ENCODE measurements at places on chromosomes 3 and 15.

- no peak for DNase-seq
These were observed 160.4 kb downstream of the UACA start for GRCh38 chr15:70602834-70603560.

DNA sequence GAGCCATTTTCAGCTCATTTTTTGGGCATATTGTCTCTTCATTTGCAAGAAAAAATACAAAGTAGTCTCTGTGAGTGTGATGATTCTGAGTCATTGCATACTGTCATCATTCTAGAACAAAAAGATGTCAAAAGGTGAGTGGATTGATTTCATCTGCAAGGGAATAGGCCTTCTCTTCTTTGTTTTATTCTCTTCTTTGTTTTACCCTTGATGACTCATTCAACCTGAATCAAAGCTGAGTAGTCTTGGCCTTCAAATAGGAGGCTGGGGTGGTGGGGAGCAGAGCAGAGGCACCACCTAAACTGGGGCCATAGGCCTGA, 25.4 kb downstream of the CYP19A1 start:
- DNase-seq: no peak

- DNase-seq: no peak
These were observed 43.6 kb downstream of the HMG20A start for GRCh38 chr15:77464129-77464865.

- DNase-seq: no peak
These were observed 152.8 kb upstream of the BHLHE40 start for GRCh38 chr3:4826237-4827100.

DNA sequence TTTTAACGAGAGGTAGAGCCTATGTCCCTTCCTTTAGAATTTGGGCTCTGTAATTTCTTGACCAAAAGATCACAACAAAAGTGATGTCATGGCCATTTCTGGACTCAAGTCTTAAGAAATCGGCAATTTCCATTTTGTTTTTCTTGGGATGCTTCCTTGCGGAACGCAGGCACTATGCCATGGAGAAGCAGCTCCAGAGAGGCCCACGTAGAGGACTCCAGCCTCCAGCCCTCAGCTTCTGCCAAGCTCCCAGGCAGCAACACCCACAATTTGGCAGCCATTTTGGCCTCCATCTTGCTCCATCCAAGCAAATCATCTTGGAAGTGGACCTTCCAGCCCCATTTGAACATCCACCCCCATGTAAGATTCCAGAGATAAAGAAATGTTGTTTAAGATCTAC, 6.0 kb upstream of the GPD1L start:
- DNase-seq: no peak

GRCh38 chr3:58049143-58049785, 41.0 kb downstream of the FLNB start:
- DNase-seq: no peak

DNA sequence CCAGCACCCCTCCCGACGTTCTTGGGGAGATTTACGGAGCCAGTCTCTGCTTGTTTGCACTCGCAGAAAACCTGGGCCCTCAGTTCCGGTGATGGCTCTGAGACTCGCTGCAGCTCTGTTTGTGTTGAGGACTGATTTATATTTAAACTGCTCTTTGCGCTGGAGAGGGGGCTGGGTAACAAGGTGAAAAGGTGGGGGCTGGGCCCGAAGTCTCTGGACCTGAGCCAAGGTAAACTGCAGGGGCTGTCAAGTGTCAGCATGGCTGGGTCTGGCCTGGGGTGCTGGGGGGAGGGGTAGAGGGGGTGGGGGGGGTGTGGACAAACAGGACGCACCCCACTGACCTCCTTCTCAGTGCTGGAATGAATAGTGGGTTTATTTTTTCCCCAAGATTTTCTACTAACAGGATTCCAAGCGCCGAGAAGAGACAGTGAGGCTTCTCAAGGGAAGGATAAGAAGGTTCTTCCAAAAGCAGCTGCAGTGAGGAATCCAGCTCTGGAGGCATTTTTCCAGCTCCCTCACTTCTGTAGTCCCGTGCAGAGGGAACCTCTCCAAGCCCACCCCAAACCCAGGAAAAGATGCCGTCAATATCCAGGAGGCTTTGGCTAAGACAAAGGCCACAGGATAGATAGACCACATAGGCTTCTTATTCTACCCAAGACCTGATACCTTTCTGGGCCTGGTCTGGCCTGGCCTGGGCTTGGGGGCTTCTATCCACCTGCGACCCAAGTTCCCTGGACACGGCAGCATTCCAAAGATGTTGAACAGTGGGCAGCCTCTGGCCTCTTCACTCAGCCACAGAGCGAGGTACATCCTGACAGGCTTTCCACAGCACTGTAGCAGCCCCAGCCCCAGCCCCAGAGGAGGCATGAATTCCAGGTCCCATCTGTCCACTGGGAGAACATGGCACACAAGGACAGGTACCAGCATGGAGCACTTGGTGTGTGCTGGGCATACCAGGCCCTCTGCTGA, 938 bp upstream of the SLCO2A1 start:
- DNase-seq: no peak

DNA sequence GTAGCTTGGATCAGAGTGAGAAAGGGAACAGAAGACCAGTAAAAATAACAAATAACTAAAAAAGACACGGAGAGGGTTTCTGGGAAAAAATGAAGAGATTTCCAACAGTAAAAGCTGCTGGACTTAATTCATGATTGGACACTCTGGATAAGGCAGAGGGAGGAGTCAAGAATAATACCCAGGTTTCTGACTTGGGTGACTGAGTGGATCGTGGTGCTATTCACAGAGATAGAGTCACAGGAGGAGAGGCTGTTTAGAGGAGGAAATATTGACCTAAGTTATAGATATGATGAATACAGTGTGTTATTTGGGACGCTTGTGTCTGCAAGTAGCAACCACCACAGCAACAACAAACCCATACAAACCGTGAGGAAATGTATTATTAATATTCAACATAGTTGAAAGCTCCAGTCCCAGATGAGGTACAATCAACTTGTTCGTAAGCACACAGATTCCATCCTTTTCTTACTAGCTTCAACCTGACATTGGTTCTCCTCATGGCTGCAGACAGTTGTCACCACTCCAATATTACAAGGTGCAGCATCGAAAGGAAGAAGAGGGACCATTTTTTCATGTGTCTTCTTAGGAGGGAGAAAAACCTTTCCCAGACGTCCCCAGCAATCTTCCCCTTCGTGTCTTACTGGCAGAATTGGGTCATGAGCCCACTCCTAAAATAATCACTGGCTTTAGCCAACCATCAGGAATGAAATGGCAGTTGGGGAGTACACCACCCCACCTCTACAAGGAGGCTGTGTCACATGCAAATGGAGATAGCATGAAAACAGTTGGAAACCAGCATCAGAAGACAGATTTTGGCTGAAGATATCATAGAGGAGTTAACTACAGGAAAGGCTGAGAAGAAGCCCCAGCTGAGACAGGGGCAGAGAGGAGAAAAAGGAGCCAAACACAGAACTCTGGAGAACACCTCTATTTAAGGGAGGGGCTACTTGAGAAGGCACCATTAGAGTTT, 387.8 kb downstream of the SHQ1 start:
- DNase-seq: no peak

GRCh38 chr15:90773485-90773884, 56.3 kb downstream of the BLM start:
- no peak for DNase-seq

GRCh38 chr3:125231895-125232294, 19.3 kb upstream of the SLC12A8 start:
- no peak for DNase-seq

DNA sequence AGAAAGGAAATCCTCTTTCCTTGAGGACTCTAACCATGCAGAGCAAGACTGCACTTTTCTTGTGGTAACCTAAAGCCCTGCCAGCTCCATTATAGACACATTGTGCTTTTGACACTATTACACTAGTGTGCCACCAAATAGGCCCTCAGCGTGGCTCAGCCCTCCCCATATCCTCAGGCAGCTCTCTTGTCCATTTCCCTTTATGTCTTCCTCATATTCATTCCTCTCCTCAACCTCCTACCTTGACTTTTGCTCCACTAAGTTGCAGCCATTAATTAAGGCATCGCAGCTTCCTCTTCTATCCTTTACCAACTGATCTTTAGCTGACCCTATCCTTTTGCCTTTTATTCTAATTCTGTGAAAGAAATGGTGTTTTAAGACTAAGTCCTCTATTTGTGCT, 3.7 kb downstream of the ATG7 start:
- DNase-seq: no peak

- DNase-seq: no peak
These were observed 63.1 kb upstream of the ATP13A3 start for GRCh38 chr3:194549853-194550252.

GRCh38 chr3:10780922-10781321, 35.1 kb upstream of the SLC6A11 start:
- no peak for DNase-seq

GRCh38 chr3:189455009-189455408, 176.2 kb upstream of the TP63 start:
- DNase-seq: no peak

DNA sequence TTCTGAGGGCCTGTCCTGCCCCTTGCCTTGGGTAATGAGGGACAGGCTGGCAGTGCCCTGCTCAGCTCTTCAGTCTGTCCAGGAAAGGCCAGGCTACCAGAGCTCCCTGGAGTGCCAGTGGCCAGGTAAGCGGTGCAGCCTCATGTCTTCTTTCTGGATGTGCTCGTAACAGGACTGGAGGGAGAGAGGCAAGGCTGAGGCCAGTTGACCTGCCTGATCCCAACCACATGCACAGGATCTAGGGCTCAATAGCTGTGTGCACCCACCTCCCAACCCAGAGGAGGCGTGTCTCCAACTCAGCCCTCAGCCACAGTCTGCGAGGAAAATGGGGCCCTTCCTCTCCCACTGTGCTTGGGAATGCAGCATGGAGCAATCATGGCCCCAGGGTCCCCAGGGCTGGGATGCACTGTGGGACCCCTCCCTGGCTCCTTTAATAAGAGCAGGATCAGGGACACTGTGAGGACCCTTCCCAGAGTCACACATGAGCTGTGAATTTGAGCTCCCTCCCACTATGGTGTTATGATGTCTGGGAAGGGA, 22.5 kb downstream of the ALS2CL start:
- DNase-seq: no peak

- no peak for DNase-seq
These were observed at the start of gene SPRED1 for GRCh38 chr15:38252481-38253350. SPRED1 (plus strand) TSS chr15:38252836; CDS start chr15:38253186, 350 bp downstream.

- DNase-seq: no peak
These were observed 46.7 kb downstream of the SLC9C1 start for GRCh38 chr3:112247350-112247749.

GRCh38 chr15:80010131-80010673, 39.2 kb upstream of the BCL2A1 start:
- no peak for DNase-seq

DNA sequence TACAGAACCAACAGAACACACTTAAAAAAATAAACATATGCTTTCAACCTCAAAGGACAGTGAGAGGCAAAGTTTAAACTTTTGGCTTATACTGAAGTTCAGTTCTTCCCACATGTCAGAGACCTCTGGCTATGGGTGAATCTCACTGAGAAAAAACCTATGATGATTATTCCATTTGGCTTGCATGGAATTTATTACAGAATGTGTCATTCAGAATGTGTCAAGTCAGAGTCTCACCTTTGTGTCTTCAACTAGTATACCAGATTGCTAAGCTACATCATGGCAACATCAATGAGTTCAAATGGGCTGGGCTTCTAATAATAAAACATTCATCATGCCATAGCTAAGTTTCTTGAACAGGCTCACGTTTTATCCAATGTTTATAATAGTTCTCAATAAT, 987.0 kb downstream of the NTRK3 start:
- no peak for DNase-seq

- DNase-seq: no peak
These were observed 3.2 kb upstream of the PGPEP1L start for GRCh38 chr15:99010768-99011167.

DNA sequence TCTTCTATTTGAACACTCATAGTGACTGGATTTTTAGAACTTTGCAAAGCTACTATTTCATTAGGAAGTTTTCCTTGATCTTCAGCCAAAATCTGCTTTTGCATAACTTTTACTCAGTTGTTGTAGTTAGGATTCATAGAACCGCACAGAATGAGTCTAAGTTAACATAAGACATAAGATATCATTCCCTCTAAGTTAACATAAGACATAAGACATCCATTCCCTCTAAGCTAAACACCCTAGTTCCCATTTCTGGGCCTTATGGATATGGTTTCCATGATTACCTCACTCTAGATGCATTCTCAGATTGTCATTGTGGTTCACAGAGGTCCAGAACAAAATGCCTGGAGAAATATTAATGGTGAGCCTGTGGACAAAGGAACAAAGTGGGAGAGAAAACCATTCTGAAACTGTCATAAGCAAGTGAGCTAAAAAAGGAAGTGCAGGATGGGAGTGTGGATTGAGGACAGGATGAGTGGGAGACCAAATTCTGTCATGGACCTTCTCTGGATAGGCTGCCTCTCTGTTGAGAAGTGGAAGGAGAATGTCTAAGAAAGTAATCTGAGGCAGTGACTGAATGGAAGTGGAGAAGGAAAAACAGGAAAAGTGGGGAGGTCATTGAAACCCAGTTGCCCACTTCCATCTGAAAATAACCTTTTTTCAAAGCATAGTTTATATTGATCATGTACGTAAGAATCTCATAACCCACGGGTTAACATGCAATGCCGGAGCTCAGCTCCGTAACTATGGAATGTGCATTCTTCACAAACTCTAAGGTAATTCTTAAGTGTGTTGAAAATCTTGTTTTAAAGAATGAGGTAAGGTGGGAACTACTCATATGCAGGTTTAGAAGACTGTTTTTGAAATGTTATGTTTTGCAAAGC, 37.4 kb upstream of the SECISBP2L start:
- no peak for DNase-seq

GRCh38 chr3:71951361-71951760, 166.4 kb upstream of the PROK2 start:
- DNase-seq: no peak

- no peak for DNase-seq
These were observed 62.0 kb downstream of the C3orf70 start for GRCh38 chr3:185090811-185091210.

DNA sequence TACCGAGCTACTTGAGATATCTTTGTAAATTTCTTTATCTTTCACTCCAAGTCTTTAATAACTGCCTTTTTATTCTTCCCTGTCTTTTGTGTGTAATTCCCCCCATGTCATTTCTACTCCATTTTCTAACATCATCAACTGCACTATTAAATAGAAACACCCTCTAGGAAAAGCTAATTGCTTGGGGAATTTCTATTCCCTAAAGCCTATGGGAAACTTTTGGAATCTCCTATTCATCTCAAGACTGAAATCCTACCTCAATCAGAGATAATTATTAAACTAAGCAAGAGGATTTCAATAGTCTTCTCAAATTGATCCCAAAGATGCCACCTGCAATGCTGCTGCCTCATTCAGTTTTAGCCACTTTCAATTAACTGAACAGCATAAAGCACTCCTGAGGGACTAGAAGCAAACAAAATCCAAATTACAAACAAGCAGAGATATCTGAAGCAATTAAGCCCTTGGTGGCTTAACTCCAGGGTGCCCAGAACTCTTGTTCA, 598.7 kb downstream of the IGSF11 start:
- DNase-seq: no peak

GRCh38 chr3:126599101-126599500, 40.4 kb upstream of the C3orf22 start:
- DNase-seq: no peak

DNA sequence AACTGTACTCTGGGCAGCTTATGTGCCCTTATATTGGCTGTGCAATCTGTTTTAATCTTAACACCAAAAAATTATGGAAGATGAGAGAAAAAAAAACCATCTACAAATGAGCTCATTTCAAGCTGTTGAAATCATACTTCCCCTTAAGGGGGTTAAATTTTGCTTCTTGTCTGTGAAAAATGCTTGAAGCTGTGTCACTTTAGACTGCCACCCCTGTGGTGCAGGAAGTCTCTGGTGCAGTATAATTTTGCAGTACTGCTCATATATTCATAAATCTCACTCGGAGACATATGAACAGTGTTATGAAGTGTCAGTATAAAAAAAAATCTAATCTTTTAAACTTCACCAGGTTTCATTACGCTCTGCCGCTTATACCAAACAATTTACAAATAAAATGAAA, 30.4 kb upstream of the FEZF2 start:
- peak; percentile 8 for DNase-seq

All from SK-N-MC (cell line).